ENCODE measurements at places on chromosomes 1 and 21.

DNA sequence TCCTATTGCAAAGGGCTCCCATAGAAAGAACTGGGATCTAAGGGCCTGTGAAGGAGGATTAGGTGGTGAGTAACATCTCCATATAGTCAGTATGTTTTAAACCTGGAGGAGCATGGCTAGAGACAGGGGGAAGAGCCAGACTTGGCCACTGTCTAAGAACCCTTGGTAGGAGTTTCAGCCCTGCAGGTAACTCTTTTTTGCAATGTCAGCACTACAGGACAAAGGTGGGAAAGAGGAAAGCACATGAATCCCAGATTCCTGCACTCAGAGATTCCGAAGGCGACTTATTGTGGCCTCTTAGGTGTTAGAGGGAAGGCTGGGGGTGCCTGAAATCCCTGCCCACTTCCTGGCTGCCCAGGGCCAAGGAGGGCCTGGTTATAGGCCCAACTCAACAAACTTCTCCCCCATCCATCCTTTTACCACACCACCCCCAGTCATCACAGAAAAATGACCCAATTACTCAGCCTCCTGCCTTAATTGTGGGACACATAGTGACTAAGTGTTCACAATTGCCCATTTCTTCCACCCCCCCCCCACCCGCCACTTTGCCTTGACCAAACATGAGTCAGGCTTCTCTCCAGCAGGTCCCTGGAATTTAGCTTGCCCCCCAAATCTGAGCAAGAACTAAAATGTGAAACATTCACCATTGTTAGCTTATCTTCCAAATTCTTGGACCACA is 1.9 kb upstream of the NTNG1 start:
- DNase-seq: no peak

DNA sequence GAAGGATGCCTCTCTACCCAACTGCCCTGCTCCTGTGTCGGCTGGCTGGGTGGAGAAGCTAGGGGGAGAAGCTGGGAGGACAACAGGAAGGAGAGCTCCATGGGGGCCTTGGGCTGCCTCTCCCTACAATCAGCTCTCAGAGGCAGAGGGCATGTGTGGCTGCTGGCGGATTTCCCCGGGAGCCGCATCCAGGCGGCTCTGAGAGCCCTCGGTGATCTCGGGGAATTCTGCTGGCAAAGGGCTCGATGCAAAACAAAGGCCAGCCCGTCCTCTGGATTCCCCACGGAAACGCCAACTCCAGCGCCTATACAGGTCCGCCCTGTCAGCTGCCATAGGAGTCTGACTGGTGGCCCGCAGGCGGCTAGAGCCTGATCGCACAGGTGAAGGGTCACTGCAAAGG is 26.4 kb upstream of the EVA1B start:
- no peak for DNase-seq

DNA sequence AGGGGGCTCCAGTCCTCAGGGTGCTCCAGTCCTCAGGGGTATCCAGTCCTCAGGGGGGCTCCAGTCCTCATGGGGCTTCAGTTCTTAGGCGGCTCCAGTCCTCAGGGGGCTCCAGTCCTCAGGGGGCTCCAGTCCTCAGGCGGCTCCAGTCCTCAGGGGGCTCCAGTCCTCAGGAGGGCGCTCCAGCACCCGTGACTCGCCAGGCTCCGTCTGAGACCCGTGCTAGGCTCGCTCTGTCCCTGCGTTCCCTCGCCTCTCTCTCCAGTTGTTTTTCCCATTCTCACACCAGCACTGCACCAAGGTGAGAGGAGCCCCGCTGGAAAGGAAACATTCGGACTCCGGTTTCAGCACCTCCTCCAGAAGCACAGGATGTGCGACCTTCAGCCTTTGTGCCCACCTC is 9.4 kb upstream of the OR2M2 start:
- DNase-seq: no peak

DNA sequence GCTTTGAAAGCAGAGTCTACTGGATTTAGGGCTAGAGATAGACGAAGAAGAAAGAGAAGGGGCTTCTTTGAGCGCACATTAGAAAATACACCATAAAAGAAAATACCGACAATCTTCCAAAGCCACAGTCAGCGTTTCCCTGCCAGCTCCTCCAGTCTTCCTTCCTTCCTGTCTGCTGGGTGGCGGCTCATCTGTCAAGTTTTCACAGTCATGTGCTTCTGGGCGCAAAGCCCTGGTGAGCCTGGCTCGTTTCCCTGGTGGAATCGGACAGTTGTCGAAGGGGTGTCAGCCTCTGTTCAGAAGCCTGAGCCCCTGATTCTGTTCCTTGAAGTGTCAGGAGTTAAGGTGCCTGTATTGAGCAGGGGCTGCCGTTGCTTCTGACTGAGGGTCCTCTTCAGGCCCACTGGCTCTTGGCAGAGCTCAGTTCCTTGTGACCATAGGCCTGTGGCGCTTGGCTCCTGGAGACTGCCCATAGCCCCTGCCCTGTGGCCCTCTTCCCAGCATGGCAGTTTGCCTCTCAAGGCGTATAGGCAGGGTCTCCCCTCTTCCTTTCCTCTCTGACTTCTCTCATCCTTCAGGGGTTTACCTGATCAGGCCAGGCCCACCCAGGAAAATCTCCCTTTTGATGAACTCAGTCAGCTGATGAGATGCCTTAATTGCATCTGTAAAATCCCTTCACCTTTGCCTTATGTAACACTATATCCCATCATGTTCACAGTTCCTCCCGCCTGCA is 58.6 kb downstream of the ADARB1 start:
- no peak for DNase-seq

DNA sequence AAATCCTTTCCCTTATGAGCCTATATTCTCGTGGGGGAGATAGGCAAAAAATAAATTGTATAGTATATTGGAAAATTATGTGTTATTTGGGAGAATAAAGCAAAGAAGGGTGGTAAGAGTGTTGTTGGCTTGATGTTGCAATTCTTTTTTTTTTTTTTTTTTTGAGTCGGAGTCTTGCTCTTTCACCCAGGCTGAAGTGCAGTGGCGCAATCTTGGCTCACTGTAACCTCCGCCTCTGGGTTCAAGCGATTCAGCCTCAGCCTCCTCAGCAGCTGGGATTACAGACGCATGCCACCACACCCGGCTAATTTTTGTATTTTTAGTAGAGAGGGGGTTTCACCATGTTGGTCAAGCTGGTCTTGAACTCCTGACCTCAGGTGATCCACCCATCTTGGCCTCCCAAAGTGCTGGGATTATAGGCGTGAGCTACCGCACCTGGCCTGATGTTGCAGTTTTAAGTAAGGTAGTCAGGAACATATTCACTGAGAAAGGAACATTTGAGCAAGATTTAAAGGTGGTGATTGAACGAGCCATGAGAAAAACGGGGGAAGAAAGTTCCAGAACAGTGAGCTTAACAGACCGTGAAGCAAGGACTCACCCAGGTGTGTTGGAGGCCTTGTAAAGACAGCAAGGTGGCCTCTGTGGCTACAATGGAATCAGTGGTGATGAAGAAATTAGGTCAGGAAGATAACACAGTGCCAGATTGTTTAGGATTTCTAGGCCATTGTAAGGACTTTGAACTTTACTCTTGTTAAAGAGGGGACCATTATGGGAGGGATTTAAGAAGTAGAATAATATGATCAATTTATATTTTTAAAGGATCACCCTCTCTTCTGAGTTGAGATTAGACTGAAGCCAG is 45.8 kb downstream of the RPRD2 start:
- DNase-seq: no peak

- peak; percentile 21 for DNase-seq
These were observed at the start of gene AGO4 for GRCh38 chr1:35807614-35808449. Gene AGO4, plus strand, starts transcription at chr1:35808016. Its CDS starts 401 bp downstream, at chr1:35808417.

- DNase-seq: peak; percentile 61
These were observed 35.8 kb downstream of the GREM2 start for GRCh38 chr1:240575981-240576662.

DNA sequence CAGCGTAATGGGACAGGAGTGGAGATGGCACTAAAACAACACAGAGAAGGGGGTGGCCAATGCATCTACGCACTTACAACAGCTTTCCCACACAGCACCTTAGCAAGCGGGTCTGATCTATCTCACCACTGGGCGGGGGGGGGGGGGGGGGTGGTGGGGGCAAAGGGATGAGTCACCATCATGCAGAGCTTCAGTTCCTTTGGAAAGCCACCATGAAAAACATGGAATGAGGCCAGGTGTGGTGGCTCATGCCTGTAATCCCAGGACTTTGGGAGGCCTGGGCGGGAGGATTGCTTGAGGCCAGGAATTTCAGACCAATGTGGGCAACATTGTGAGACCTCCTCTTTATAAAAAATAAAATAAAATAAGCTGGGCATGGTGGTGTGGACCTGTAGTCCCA is 47.2 kb downstream of the KLHDC7A start:
- DNase-seq: no peak

DNA sequence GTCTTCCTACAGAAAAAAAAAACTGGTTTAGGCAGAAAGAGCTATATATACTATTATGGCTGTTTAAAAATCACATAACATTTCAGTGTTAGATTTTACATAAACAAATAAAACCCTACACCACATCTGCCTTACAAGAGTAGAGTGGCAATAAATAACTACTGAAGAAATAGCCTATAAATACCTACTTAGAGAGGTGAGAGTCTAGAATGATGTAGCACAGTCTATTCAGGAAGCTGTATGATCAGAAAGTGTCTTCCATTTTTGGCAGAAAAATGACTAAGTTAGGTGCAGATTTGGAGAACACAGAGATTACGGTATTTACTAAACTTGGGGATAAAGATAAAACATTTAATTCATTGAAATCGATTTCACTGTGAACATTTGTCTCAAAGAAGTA is 75.5 kb downstream of the VAV3 start:
- no peak for DNase-seq

GRCh38 chr1:206668351-206668750 is 16.4 kb upstream of the MAPKAPK2 start:
- no peak for DNase-seq

- DNase-seq: peak; percentile 71
These were observed 7.2 kb upstream of the SLX9 start for GRCh38 chr21:44932408-44933181.

DNA sequence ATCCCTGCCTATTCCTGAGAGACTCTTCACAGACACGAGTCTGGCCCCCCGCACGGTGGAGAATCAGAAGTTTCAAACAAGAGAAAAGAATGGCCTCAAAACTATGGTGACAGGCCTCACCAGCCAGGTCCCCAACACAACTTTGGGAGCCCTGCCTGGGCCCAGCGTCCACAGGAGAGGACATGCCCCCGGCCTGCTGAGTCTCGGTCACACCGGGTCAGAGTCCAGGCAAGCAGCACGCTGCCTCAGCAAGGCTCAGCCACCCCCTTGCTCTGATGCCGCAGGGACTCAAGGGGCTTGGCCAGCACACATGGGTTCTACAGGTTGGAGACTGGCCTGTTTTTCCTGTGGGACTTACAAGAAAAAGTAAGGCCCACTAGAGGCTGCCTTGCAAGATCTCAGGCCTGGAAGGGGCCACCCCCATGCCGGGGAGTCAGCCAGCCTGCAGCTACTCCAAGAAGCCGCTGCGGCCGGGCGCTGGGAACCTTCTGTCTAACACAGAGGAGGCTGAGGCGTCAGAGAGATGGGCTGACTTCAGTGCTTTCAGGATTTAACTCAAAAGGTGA is 116.8 kb downstream of the NPHP4 start:
- no peak for DNase-seq

DNA sequence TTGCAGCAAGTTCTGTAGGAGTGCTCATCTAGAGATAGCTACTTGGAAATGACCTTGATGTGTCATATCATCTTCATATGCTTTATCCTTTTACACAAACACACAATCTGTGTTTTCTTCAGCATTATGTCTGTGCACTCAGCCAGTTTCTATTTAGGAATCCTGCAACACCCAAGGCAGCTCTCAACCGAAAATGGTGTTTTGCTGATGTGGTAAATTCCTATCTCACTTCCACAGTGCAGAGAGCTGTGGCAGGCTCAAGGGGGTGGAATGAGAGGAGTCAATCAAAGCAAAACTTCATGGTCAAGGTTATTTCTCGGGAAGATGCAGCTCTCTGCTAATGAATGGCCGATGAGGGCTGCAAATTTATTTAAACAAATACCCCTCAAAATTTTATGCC is 59.3 kb downstream of the IGSF5 start:
- no peak for DNase-seq

DNA sequence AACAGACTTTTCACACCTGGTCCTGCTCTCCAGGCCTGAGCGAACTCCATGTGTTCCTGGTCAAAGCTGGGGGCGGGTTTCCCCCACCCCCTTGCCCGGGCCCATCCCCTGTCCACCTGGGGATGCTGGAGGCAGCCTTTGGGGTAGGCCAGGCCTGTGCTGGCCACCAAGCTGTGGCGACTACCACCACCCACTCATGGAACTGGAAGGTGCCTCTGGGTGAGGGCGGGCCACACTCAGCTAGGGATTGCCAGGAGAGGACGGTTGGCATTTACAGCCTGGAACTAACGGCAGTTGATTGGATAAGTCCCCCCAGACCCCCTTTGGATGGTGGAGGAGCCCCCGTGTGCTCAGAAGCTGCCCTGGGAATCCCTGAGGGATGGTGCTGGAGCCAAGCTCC is 7.9 kb downstream of the S100B start:
- DNase-seq: no peak

GRCh38 chr1:110555807-110556470 is 37.0 kb upstream of the KCNA10 start:
- DNase-seq: no peak

GRCh38 chr1:55257958-55258357 is 42.8 kb upstream of the USP24 start:
- DNase-seq: peak; percentile 47

GRCh38 chr21:45863751-45864150 is 117.8 kb upstream of the COL6A1 start:
- DNase-seq: no peak

DNA sequence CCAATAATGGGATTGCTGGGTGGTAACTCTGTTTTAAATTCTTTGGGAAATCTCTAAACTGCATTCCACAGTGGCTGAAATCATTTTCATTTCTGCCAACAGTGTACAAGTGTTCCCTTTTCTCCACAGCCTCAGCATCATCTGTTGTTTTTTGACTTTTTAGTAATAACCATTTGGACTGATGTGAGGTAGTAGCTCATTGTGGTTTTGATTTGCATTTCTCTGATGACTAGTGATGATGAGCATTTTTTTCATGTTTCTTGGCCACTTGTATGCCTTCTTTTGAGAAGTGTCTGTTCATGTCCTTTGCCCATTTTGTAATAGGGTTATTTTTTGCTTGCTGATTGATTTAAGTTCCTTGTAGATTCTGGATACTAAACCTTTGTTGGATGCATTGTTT is 131.9 kb upstream of the B3GALT2 start:
- DNase-seq: no peak

- DNase-seq: no peak
These were observed 6.2 kb downstream of the WDR64 start for GRCh38 chr1:241658081-241658793.

DNA sequence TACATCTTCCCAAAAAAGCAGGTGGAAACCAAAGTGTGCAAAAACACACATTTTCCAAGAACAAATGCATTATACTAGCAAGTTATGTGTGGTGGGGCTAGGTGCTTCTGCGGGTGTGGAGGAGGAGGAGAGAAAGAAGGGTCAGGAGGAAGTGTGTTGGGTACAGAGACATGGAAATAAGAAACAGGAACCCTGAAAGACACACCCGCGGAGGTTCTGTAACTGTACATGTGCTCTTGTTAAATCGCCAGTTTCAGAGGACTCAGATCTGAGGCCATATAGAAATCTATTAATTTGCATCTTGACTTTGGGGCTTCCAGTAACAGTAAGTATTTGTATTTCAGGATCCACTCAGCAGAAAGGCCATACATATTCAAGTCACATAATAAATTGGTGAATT is 30.9 kb downstream of the ERG start:
- DNase-seq: no peak
